ENCODE measurements at places on chromosomes 6 and 20.

GRCh38 chr20:6122111-6122872 is 538 bp downstream of the FERMT1 start:
- DNase-seq = no peak
- peaks cover 11% of the 10 kb centered on the region for H3K4me1 ChIP-seq
- H3K27me3 ChIP-seq = peaks cover 41% of the 10 kb centered on the region
- H3K27ac ChIP-seq = no peak overlapping the region
- H3K36me3 ChIP-seq = no peaks in the 10 kb centered on the region

- H3K4me1 ChIP-seq = no peaks in the 10 kb centered on the region
- no peak overlapping the region for H3K27ac ChIP-seq
- H3K4me3 ChIP-seq = no peak overlapping the region
Observed at GRCh38 chr6:40535819-40536380, 51.3 kb downstream of the LRFN2 start.

- no peaks in the 10 kb centered on the region for H3K27me3 ChIP-seq
- no peaks in the 10 kb centered on the region for H3K36me3 ChIP-seq
- peaks cover 17% of the 10 kb centered on the region for H3K4me1 ChIP-seq
- no peak for DNase-seq
- no peak overlapping the region for H3K27ac ChIP-seq
Observed at GRCh38 chr6:26092443-26092842, 5.2 kb downstream of the HFE start.

- no peaks in the 10 kb centered on the region for H3K27me3 ChIP-seq
- H3K4me1 ChIP-seq = no peaks in the 10 kb centered on the region
- no peak for DNase-seq
Observed at GRCh38 chr6:107264357-107264840, 149.1 kb upstream of the BEND3 start.

- no peaks in the 10 kb centered on the region for H3K4me1 ChIP-seq
- H3K27me3 ChIP-seq = no peaks in the 10 kb centered on the region
- no peak overlapping the region for H3K4me3 ChIP-seq
- H3K36me3 ChIP-seq = no peaks in the 10 kb centered on the region
- no peak overlapping the region for H3K27ac ChIP-seq
Observed at GRCh38 chr6:12440981-12441380, 150.8 kb downstream of the EDN1 start.

DNA sequence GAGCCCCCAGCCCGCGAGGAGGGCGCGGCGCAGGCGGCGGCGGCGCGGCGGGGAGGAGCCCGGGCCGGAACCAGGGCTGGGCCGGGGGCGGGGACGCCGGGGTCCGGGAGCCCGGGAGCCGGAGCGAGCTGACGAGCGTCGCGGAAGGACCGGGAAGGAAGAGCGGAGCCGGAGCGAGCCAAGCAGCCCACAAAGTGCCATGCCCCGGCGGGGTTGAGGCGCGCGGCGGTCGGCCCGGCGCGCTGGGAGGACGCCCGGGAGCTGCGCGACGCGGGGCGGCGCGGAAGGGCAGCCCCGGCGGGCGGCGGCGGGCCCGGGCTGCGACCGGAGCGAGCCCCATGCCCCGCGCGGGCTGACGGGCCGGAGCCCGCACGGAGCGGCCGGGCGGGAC is 289 bp downstream of the FOXP4 start:
- H3K36me3 ChIP-seq = peaks cover 3% of the 10 kb centered on the region
- H3K27ac ChIP-seq = no peak overlapping the region
- no peak for DNase-seq
- H3K4me1 ChIP-seq = peaks cover 38% of the 10 kb centered on the region
- peaks cover 17% of the 10 kb centered on the region for H3K27me3 ChIP-seq

GRCh38 chr6:131950767-131951575 is at the start of gene CCN2:
Gene CCN2 (minus strand): TSS chr6:131951372. CDS start chr6:131951172, 200 bp downstream.
- H3K27ac ChIP-seq = no peak within 1 kb of the TSS
- DNase-seq = no peak

- no peak overlapping the region for H3K4me3 ChIP-seq
- H3K4me1 ChIP-seq = no peaks in the 10 kb centered on the region
- H3K27me3 ChIP-seq = no peaks in the 10 kb centered on the region
- no peaks in the 10 kb centered on the region for H3K36me3 ChIP-seq
- H3K27ac ChIP-seq = no peak overlapping the region
- no peak for DNase-seq
Observed at GRCh38 chr20:7210910-7211309, 443.4 kb downstream of the BMP2 start.

DNA sequence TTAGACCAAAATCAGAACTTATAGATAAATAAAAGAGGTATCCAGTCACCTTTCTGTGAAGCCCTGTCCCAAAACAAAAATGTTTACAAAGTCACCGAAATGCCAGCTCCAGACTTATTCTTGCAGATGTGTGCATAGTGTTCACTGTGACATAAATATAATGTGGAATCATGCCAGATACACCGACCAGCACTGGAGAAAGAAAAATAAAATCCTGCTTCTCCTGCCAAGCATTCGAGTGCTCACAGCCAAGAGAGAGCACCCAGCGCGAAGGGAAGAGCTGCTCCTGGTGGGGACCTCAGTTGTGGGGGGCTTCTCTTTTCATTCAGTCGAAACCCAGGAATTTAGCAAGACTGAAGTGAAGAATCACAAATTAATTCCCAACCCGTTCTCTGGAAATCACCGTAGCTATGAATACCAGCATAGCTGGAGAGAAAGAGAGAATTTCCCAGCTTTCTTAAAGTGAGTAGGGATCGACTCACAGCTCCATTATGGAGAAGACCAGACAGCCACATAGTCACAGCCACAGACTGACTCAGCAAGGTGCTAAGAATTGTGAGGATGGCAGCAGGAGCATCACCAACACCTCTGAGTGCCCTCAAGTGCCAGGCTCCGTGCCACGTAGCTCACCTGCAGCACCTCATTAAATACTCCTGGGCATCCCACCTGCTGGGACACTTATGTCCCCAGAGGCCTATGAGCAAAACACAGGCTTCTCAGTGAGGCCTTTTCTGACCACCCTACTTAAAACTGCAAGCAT is 33.2 kb downstream of the BFSP1 start:
- no peaks in the 10 kb centered on the region for H3K4me1 ChIP-seq
- no peak overlapping the region for H3K4me3 ChIP-seq
- no peaks in the 10 kb centered on the region for H3K36me3 ChIP-seq
- no peak for DNase-seq

DNA sequence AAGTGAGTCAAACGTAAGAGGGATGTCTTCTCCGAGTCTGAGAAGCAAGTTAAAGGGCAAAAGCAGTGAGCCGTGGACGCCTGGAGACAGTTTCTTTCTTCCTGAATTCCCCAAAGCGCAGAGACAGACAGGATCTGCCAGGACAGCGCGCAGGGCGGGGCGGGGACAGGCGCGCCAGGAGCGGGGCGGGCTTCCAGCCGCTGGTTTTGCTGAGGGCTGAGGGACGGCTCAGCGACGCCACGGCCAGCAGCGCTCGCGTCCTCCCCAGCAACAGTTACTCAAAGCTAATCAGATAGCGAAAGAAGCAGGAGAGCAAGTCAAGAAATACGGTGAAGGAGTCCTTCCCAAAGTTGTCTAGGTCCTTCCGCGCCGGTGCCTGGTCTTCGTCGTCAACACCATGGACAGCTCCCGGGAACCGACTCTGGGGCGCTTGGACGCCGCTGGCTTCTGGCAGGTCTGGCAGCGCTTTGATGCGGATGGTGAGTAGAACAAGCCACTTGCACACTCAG is at the start of gene SCGN:
TSS of gene SCGN (plus strand) at position 209 of the 509 bp plus-strand sequence. CDS start at position 398, 189 bp downstream.
- no peak within 1 kb of the TSS for H3K4me3 ChIP-seq
- H3K36me3 ChIP-seq = no peaks in the 10 kb centered on the region
- peaks cover 19% of the 10 kb centered on the region for H3K27me3 ChIP-seq
- peak; percentile 8 for DNase-seq
- H3K4me1 ChIP-seq = peaks cover 4% of the 10 kb centered on the region

GRCh38 chr6:75219263-75219662 is 13.4 kb upstream of the COL12A1 start:
- no peak overlapping the region for H3K4me3 ChIP-seq
- H3K27ac ChIP-seq = no peak overlapping the region
- no peak for DNase-seq

DNA sequence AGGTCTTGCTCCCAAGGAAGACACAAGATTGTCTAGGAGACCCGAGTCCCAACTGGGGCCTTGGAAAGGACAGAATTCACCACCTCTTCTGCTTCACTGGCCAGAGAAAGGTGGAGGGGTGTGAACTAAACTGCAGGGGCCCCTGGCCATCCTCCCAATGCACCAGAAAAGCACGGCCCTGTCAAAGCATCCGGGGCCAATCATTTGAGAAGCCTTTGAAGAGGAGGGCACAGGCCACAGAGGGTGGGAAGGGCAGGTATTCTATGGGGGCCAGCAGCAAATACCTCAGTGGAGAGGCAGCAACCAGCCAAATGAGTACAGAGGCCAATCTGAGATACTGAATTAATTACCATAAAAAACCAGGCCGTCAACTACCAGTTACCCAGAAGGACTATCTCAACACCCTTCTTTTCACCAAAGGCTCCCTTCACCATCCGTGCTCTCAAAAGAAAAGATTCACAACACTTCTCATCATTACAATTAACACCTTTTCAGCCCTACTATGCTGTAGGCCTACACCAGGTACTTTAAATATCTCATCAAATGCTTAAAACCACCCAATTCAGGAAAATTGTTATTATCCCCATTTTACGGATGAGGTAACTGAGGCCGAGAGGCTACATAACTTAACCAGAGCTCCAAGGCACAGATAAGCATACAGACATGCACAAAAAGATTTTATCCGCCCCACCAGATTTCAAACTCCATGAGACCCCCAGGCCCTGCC is 50.7 kb downstream of the TRERF1 start:
- H3K27me3 ChIP-seq = no peaks in the 10 kb centered on the region
- DNase-seq = no peak
- H3K36me3 ChIP-seq = peaks cover 2% of the 10 kb centered on the region
- H3K27ac ChIP-seq = no peak overlapping the region
- peaks cover 69% of the 10 kb centered on the region for H3K4me1 ChIP-seq

DNA sequence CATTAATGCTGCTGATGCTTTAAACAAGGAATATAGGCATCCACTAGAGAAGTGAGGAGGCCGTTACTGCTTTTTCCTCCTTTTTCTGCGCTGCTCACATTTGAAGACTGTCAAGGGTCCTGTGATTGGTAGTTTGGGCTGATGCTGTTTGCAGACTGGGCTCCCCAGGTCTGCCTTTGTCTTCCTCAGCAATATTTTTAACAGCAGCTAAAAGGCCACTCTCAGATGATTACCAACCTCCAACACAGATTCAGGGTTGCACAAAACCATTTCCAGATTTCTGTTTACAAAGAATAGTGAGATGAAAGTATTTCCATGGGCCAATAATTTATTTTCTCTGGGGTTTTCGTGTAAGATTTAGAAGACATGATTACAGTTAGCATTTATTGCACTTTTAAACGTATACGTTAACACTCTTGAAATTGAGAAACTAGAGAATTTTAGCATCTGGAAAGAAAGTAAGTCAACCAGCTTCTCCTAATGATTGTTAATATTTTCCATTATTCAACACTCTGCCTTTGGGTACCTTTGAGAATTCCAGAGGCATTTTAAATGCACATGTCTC is 475.3 kb upstream of the SOX4 start:
- H3K27me3 ChIP-seq = no peaks in the 10 kb centered on the region
- H3K36me3 ChIP-seq = no peaks in the 10 kb centered on the region
- H3K27ac ChIP-seq = no peak overlapping the region
- no peak overlapping the region for H3K4me3 ChIP-seq
- no peak for DNase-seq

DNA sequence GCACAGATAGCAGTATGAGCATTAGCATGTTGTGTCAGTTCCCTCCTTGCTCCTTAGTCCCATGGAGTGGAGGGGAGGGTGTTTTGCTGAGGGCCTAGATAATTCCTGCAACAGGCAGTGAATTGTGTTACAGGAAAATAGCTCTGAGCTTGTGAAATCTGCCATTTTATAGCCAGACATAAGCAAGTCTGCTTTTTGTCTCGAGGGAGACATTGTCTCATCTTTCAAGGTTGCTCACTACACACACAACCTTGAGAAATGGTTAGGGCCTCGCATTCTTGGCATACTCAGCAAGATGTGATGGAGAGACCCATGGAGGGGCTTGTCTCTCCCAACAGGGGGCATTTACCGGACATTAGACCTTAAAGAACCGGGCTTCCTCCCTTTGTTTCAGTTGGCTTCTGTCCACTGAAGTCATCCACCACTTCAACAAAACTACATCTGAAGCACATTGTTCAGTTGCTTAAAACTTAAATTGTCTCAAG is 108.0 kb upstream of the FOXO3 start:
- H3K27ac ChIP-seq = no peak overlapping the region
- DNase-seq = no peak
- H3K36me3 ChIP-seq = no peaks in the 10 kb centered on the region
- H3K4me1 ChIP-seq = no peaks in the 10 kb centered on the region
- no peak overlapping the region for H3K4me3 ChIP-seq

DNA sequence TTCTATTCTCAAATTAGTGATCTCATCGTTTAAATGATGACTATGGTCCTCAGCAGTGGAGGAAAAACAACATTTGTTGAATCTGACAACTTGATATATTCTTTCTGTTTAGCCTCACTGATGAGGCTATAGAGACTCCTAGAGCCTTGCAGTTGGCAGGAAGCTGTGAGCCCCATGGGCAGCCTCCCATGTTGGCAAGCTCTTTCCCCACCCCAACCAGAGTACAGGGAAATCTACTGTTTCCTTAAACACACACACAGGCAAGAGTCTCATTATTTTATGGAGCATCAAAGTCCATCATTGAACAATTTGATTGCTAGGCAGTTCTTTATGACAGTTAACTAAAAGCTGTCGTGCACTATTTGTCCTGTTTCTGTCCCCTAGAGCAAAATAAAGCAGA is 498.2 kb upstream of the CITED2 start:
- no peak overlapping the region for H3K4me3 ChIP-seq
- H3K4me1 ChIP-seq = no peaks in the 10 kb centered on the region
- no peak for DNase-seq
- H3K27me3 ChIP-seq = no peaks in the 10 kb centered on the region
- no peaks in the 10 kb centered on the region for H3K36me3 ChIP-seq

- H3K27me3 ChIP-seq = no peaks in the 10 kb centered on the region
- H3K4me1 ChIP-seq = peaks cover 82% of the 10 kb centered on the region
- H3K4me3 ChIP-seq = no peak overlapping the region
- peak; percentile 73 for DNase-seq
- H3K27ac ChIP-seq = peak overlapping the region; percentile 62
Observed at GRCh38 chr6:16322666-16323312, 84.4 kb downstream of the GMPR start.

DNA sequence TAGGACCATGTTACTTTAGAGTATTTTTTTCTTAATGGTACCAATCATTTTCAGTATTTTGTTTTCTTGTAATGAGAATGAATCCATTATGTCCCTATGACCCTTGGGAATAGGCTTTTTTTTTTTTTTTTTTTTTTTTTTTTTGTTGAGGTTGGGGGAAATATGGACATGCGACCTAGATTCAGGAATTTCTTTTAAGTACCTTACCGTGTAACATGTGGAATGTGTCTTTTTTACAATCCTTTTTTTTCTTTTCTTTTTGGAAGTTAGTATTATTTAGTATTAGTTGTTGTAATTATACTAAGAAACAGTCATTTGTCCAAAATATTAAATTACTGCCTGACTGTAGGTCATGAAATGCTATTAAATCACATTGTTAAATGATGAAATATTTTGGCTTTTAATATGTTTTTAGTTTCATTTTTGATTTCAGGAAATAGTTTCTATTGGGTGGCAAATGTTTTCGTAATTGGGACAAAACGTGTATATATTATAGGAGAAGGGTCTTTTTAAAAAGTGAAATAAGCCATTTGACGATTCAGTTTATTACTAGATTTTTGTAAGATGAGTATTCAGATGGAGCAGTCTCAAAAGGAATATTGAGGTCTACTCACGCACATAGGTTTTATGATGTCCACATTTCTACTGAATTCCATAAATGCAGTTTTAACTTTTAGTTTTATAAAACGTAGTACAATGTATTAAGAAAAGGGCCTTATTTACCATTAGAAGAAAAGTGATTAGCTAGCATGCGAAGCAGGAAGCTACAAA is 4.9 kb downstream of the ARID1B start:
- peaks cover 7% of the 10 kb centered on the region for H3K36me3 ChIP-seq
- peaks cover 12% of the 10 kb centered on the region for H3K4me1 ChIP-seq
- H3K4me3 ChIP-seq = peak overlapping the region; percentile 89
- H3K27ac ChIP-seq = peak overlapping the region; percentile 55
- DNase-seq = no peak
